Activated T-cell treated with anti-CD3 and anti-CD28 coated beads for 48 hours (primary cell): ENCODE measurements at places on chromosomes 4 and X.

DNA sequence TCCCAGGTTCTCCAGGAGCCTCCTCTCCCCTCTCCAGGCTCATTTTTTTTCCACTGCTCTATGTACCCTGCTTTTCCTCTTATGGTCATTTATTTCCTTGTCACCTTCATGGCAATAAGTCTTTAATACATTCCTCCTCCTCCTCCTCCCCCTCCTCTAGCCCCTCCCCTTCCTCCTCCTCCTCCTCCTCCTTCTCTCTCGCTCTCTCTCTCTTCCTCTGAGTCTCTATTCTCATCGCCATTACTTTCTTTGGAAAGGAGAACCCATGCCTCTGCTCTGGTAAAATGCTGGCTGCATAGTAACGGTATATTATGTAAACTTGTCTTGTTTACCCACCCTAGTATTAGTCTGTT, 35.7 kb downstream of the ARHGAP24 start:
- DNase-seq: no peak

GRCh38 chr4:15034071-15034764, 31.9 kb downstream of the CPEB2 start:
- no peak for DNase-seq

- peak; percentile 12 for DNase-seq
These were observed 50.2 kb downstream of the PRKG2 start for GRCh38 chr4:81164623-81165416.

DNA sequence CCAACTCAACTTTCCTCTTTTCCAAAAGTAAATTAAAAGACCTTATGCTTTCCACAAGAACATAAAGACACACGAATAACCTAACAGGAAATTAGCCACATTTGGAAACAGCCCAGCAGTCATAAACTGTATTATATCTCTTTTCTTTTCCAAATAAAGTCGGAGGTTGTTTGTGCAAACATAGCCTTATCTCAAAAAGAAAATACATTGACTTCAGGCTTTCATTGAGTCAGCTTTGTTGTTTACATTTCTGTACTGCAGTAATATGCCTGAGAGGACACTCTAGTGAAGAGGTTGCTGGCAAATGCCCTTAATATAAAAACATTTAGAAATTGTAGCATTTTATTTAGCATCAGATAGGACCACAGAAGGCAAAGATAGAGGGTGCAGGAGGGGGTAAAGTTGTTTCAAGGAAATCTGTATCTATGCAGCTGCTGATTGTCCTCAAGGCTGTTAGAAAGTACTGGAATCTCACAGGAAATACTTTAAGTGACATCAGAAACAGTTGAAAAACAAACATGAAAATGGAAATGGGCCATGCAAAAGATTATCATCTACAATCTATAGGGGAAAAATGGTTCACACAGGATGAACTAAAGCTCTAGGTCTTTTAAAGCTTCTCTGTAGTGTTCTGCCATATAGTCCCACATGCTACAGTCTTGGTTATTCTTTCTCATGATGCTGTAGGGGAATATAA, 14.5 kb downstream of the LNX1 start:
- DNase-seq: no peak

- DNase-seq: peak; percentile 66
These were observed 51.5 kb upstream of the TRIM2 start for GRCh38 chr4:153152501-153153338.

GRCh38 chrX:28756647-28757046, 169.4 kb downstream of the IL1RAPL1 start:
- DNase-seq: no peak

GRCh38 chr4:7395645-7396044, 39.1 kb downstream of the PSAPL1 start:
- no peak for DNase-seq

GRCh38 chr4:98068495-98068894, 74.8 kb downstream of the STPG2 start:
- DNase-seq: no peak
